ENCODE measurements at places on chromosomes 13 and 19.

DNA sequence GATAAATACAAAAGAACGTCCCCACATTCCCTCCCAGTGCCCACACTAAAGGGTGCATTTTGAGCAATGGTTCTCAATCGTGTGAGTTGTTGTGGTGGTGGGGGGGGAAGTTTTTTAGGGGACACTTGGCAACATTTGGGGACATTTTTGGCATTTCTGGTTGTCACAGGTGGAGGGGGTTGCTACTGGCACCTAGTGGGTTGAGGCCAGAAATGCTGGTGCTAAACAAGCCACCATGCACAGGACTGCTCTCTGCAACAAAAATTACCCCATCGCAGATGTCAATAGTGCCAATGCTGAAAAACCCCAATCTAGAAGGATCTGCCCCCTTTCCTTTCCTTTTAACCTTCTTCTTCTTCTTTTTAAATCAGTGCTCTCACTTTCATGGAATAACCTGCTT, 453.3 kb downstream of the TSHZ3 start:
- DNase-seq: no peak

DNA sequence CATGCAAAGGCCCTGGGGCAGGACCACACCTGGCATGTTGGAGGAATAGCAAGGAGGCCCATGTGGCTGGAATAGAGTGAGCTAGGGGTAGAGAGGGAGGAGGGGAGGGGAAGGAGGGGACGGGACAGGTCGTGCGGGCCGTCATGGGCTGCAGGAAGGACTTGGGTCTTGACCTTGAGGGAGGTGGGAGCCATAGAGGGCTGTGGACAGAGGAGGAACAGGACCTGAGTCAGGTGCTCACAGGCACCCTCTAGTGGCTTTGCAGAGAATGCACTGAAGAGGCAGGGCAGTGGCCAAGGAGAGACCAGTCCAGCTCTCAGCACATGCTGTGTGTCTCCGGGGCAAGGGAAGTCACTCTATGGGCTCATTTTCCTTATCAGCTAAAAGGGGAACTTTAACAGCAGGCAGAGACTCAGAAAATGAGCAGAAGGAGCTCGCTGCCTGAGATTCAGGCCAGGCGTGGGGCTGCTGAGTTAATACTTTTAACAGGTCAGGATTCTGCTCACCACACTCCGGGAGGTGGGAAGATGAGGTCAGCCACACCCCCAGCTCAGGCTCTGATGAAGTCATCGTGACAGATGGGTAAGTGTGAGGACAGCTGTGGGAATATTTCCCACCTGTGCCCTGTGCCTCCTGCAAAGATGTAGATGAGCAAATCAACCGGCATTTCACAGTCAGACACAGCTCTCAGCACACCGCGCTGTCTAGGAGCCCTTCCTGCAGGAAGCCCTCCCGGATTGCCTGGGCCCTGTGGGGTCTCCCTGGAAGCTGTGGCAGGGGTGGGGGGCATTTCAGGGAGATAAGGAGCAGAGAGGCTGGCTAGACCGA, 6.0 kb upstream of the TNFAIP8L1 start:
- no peak for DNase-seq

GRCh38 chr13:94309997-94310855, 169.3 kb downstream of the DCT start:
- DNase-seq: no peak

DNA sequence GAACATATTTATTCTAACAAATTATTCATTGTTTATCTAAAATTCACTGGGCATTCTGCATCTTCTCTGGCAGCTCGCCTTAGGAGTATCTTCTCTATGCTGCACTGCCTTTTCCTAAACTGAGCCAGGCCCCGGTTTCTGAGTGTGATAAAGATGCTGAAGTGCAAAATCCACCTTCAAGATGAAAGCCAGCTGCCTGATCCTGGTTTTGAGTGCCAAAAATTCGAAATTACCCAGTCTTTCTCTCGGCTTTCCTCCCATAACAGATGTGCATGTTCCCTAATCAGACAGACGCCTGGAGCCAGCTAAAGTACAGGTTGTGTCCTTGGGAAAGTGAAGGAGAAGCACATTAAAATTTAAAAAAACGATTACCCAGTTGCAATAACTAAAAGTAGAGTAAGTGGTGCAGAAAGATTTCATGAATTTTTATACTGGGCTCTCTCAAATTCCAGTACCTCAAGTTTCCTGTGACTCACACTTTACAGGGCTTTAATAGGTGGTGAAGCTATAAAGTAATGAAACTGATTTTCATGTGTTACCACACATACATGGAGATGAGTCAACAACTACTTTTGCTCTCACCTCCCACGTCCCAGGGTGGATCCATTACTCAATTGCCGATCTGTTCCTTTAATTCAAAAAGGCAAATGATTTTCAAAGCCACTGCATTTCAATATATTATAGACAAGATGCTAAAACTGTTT, 65.0 kb upstream of the GTF2F2 start:
- peak; percentile 35 for DNase-seq

DNA sequence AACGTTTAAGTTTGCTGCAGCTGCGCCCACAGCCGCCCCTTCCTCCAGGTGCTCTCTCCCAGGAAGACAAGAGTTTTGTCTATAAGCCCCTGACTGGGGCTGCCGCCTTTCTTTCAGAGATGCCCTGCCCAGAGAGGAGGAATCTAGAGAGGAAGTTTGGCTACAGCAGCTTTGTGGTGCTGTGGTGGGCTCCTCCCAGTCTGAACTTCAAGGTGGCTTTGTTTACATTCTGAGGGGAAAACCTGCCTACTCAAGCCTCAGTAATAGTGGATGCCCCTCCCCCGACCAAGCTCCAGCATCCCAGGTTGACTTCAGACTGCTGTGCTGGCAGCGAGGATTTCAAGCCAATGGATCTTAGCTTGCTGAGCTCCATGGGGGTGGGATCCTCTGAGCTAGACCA, 6.4 kb upstream of the ERICH6B start:
- DNase-seq: no peak

DNA sequence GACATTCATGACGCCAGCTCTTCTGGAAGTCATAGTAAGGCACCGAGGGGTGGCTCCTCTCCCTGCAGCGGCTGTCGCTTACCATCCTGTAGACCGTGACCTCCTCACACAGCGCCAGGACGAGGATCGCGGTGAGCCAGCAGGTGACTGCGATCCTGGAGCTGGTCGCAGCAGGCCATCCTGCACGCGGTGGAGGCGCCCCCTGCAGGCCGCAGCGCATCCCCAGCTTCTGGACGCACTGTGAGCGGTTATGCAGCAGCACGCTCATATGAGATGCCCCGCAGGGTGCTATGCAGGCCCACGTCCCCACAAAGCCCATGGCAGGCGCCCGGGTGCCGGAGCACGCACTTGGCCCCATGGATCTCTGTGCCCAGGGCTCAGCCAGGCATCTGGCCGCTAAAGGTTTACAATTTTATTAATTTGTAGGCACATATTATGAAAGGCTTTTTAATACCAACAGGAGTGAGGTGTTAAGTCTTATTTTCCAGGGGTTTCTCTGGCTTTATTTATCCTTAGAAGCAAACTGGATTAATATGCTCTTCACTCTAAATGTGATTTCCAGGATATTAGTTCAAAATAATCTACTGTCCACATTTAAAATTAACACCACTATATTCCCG, 35.6 kb upstream of the PSPC1 start:
- peak; percentile 19 for DNase-seq

DNA sequence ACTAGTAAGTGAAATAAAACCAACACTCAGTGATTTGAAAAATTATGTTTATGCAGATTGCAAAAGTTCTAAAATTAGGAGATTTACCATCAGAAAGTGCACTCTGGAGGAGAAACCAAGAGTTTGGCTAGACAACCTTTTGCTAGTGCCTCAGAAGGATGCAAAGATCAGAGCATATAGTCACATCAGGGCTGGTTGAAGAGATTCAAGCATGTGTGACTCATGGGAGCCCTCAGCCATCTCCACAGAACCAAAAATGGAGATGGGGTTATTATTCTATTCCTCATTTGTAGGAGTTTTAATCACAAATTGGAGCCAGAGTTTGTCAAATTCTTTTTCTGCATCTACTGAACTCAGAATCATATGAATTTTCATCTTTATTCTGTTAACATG, 32.9 kb upstream of the OXGR1 start:
- DNase-seq: no peak

DNA sequence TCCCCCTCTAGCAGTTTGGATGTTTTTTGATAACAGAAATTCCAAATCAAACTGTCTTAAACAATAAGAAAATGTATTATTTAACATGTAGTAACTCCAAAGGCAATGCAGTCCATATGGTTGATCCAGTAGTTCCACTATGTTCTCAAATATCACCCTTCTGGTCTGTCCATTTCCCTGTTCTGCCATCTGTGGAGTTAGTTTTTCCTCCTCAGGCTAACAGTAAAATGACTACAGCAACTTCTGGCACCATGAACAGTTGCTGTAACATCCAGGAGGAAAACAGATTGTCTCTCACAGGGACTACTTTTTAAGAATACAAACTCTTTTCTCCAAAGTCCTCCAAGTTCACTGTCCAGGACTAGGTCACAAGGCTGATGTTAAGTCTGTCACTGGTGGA, 455.4 kb downstream of the FGF14 start:
- no peak for DNase-seq

DNA sequence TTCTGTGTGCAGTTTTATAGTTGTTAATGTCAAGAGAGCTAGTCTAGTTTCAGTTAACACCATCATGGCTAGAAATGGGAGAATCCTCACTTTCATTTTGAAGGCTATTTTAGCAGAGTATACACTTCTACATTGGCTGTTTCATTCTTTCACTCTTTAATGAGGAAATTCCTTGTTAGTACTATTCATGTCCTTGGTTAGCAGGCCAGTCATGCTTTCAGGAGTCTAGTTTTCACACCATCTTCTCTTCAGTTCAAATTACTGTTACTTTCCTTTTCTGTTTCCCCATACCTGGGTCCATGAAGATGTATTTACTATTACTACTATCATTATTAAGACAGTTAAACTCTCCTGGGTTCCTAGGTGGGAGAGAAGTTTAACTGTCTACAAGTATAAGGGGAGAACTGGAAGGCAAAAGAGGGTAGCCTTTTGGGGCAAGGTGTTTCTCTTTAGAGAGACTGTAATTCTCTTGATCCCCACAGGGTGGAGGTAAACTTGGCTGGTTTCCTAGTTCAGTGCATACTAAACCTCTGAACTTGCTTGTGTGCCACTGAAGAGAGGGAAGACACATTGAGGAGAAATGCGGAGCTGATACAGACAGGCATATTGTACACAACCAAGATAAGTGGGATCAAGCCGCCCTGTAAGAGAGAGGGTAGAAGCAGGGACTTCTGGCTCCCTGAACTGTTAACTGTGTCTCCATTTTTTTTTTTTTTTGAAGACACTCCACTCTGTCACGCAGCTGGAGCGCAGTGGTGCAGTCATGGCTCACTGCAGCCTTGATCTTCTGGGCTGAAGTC, 41.3 kb upstream of the IGFL4 start:
- DNase-seq: no peak

- DNase-seq: no peak
Observed at GRCh38 chr19:8821748-8822241, 10.3 kb downstream of the ZNF558 start.

- DNase-seq: no peak
Observed at GRCh38 chr19:8361921-8362793, 1.8 kb upstream of the ANGPTL4 start.

DNA sequence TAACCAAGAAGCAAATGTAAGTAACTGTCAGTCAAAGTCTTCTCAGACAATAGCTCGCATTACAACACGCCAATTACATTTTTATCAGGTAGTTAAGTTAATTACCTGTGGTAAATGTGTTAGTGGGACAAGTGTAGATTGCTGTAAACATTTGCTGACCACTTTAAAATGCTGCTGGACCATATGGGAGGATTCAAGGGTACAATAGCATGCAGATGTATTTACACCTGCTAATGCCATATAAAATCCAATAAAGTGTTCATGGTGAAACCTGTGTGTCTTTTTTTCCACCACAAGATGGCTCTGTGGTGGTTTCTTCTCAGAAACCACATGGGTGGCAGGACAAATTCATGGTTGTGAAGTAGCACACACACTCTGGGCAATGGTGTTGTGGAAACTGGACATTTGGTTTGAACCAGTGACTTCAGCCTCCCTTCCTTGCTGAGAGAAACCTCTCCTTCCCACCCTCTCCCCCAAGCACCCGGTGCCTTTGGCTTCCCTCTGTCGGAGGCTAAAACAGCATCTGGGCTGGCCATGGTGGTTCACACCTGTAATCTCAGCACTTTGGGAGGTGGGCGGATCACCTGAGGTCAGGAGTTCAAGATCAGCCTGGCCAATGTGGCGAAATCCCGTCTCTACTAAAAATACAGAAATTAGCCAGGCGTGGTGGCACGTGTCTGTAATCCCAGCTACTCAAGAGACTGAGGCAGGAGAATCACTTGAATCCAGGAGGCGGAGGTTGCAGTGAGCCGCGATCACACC, 18.1 kb upstream of the GTF3A start:
- DNase-seq: no peak

DNA sequence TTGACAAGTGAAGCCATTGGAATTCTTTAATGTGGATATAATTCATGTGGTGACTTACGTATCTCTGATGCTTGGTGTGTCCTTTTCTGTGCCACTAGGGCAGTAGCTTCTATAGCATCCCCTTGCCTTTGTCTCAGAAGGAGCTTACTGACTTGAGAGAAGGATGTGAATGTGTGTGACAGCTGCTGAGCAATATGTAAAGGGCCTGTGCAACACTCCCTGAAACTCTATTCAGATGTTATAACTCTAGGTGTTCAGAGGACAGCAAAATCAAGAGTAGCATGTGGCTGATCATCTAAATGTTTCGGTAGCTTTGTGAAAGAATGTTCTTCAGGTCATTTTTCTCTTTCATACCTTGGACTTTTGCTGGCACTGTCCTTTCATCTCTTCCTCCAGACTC, 189.5 kb downstream of the LMO7 start:
- DNase-seq: no peak

DNA sequence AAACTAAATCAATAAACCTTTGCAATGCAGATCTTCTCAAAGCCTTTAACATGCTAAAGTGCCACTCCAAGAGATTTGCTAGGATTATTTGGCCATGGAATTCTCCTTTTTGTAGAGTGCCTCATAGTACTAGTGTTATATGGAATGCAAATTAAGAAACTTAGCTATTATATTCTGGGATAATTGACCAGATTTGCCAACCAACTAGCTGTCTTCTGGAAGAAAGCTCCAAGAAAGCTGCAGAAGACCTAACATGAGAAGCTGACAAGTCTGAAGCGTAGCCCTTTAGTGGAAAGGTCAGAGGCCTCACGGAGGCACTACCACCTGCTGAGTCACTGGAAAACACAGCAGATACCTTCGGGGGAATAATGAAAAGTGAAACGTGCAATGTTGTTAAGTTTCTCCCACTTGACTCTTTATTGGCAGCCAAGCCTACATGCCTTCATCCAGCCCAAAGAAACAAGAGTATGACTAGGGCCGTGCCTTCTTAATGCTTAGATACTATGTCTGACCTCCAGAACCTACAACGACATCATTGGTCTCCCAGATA, 29.8 kb upstream of the KATNAL1 start:
- no peak for DNase-seq

DNA sequence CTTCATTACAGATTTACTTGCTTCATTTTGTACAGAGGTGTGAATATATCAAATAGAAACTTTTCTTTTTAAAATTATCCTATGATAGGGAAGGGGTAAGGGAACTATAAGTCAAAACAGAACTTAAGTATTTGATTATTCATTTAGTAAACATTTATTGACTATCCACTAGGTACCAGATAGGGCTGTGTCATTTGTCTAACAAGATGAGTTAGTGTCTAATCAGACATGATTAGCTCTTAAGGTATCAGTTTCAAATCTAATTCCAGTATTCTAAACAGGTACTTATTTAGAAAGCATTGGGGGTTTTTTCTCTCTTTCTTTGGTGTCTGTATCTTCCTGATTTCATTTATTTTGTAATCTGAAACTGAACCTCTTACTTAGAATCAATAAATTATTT, 32.2 kb downstream of the CDADC1 start:
- no peak for DNase-seq
